ENCODE measurements at places on chromosomes 11 and 22. TPM values are rescaled to one million over a fixed set of nuclear protein-coding genes. Genes with fewer than 3 reads are reported as not detected.

GRCh38 chr11:27207025-27207650, 155.9 kb downstream of the CCDC34 start:
- H3K4me1 ChIP-seq: no peaks in the 10 kb centered on the region
- no peak for DNase-seq
- no peaks in the 10 kb centered on the region for H3K36me3 ChIP-seq
- no peak overlapping the region for H3K4me3 ChIP-seq
- H3K27me3 ChIP-seq: no peaks in the 10 kb centered on the region

DNA sequence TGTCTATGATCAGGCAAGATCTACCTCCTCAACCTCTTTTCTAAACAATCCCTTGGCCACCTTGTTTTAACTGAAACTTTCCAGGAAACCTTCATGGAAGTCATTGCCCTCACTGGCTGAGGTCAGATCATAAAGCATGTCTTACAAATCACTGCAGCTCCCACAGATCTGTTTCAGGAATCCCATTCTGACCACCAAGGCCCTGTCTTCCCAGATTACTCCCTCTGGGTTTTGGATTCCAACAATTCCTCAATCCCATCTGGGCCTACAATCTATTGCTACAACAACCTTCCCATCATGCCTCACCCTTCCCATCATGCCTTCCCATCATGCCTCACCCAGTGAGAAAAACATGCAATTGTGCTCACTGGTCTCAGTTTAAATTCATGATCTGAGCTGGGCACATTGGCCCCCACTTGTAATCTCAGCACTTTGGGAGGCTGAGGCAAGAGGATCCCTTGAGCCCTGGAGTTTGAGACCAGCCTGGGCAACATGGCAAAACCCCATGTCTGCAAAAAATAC, 15.9 kb downstream of the ADAMTS15 start:
- no peaks in the 10 kb centered on the region for H3K4me1 ChIP-seq
- DNase-seq: no peak
- H3K4me3 ChIP-seq: no peak overlapping the region

GRCh38 chr11:32068134-32068870, 22.6 kb upstream of the RCN1 start:
- no peak overlapping the region for H3K4me3 ChIP-seq
- H3K27me3 ChIP-seq: no peaks in the 10 kb centered on the region
- H3K36me3 ChIP-seq: no peaks in the 10 kb centered on the region
- DNase-seq: no peak
- H3K4me1 ChIP-seq: no peaks in the 10 kb centered on the region
- H3K27ac ChIP-seq: no peak overlapping the region

DNA sequence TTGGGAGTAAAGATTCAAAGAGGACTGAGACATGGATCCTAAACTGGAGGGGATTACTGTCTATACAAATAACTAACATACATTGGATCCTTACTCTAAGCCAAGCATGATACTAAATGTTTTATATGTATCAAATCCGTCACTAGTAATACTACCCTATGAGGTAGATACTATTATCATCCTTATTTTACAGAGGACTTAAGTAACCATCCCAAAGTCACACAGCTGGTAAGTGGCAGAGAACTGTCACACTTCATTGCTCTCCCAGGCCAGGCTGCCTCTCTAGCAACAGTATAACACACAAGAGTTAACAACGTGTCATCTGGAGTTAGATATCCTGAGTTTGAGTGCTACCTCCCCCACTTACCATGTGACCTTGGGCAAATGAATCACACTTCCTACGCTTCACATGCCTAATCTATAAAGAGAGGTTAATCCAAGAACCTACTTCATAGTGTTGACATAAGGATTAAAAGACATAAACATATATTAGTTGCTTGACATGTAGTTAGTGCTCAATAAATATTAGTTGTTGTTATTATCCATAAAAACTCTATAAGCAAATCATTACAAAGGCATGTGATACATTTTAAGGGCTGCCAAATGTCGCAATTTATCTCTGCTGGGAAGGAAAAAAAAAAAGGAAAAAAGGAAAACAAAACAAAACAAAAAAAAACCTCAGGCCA, 33.8 kb upstream of the SPON1 start:
- H3K4me3 ChIP-seq: no peak overlapping the region
- no peak overlapping the region for H3K27ac ChIP-seq
- H3K27me3 ChIP-seq: no peaks in the 10 kb centered on the region
- DNase-seq: no peak
- H3K36me3 ChIP-seq: no peaks in the 10 kb centered on the region

GRCh38 chr22:43670513-43670912, 141.6 kb downstream of the EFCAB6 start:
- H3K27me3 ChIP-seq: no peaks in the 10 kb centered on the region
- DNase-seq: no peak
- H3K27ac ChIP-seq: no peak overlapping the region
- H3K4me3 ChIP-seq: no peak overlapping the region
- no peaks in the 10 kb centered on the region for H3K36me3 ChIP-seq

DNA sequence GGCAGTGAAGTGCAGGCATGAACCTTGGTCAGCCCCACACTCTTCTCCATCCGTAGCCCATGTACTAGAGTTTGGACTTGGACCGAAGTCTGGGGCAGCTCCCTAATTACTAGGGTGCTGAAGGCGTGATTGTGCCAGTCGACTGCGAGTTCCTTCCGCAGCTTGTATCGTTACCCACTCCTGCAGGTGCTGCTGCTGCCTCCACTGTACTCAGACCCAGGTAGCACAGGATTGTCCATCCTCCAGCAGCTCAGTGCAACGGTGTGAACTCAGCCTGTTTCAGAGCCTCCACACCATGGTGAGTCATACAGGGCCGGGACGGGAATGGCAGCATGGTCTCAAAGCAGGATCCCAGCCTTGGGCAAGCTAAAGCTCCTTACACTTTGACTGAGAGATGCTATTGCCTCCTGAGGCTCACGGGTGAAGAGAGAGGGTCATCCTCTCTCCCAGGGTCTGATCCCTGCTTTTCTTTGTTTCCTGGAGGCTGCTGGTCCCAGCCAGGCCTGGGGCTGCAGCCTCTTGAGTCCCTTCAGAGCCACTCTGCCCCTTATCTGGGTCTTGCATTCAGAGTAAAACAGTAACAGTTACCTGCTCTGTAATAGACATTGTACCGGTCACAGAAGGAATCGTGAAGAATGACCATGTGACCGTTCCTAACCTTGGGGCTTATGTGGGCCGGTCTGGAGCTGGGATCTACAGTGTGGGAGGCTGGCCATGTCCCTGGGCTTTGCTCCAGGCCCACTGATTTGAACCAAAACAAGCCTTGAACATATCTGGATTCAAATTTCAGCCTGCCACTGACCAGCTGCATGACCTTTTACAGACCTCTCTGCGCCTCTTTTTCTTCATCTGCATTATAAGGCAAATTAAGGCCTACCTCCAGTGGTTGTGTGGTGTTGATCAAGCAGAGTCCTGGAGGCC, 1.7 kb downstream of the TKFC start:
- H3K4me1 ChIP-seq: no peaks in the 10 kb centered on the region
- no peaks in the 10 kb centered on the region for H3K36me3 ChIP-seq
- peak overlapping the region; percentile 92 for H3K27ac ChIP-seq
- H3K4me3 ChIP-seq: no peak overlapping the region
- DNase-seq: peak; percentile 48

DNA sequence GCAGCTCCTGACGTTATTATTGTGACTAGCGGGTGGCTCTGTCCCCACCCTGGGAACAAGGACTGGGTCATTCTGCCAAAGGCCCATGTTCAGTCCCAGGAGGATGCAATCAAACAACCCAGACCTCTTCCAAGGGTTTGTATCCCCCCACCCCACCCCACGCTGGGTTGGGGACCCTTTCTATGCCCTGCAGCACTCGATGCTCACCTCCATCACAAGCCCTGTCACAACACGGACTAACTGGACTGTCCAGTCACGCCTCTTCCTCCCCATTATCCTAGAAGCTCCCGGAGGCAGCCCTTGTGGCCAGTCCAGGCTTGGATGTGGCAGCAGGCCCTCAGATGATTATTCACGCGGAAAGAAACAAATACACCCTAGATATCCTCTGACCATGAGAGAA, 3.7 kb downstream of the SHANK2 start:
- H3K27ac ChIP-seq: no peak overlapping the region
- no peaks in the 10 kb centered on the region for H3K36me3 ChIP-seq
- H3K4me3 ChIP-seq: no peak overlapping the region
- H3K4me1 ChIP-seq: peaks cover 26% of the 10 kb centered on the region

Gene TRIM5
- 11.7 TPM for total RNA-seq
